Tongue (tissue), 3 donors: ENCODE measurements at places on chromosomes 4 and X. TPM values are rescaled to one million over a fixed set of nuclear protein-coding genes. Genes with fewer than 3 reads are reported as not detected.

The LRRC66 gene
- 1.1 TPM for total RNA-seq

DNA sequence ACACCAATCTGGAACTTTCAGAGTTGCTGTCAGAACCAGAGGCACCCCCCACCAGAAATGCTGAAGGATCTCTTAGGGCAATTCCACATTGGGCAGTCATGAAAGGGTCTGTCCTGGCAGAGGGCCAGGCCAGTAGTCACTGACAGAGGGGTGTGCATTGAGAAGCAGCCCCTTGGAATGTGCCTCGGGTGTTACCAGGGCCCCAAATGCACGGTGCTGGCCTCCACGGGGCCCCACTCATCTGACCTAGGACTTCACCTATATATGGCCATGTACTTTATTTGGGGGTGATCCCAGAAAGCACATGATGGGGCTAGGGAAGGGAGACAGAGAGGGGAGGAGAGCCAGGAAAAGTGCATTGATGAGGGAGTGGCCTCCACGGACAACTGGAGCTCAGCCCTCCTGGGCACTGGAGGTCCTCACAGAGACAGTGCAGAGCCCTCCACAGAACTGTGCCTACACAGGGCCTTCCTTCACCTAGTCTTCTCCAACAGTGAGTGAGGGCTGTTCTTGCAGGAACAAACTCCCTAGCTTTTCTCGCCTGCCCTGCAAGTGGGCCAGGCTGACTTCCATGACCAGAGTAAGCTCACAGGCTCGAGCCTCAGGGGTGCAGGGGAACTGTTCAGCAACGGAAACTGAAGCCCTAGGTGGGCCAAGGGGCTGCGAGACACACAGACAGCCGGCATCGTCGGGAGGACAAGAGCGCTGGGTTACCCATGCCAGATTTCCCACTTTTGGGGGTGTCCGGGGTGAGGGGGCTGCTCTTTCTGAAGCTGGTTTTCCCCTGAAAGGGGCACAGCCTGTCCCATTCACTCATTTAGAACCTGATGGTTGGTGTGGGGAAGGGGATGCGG, 136.2 kb downstream of the HMX1 start:
- DNase-seq = no peak

The NHSL2 gene
- 10.2 TPM for total RNA-seq

- no peak for DNase-seq
Observed at GRCh38 chrX:13005661-13006473, 31.0 kb downstream of the TMSB4X start.

The AFM gene
- not detected for total RNA-seq

DNA sequence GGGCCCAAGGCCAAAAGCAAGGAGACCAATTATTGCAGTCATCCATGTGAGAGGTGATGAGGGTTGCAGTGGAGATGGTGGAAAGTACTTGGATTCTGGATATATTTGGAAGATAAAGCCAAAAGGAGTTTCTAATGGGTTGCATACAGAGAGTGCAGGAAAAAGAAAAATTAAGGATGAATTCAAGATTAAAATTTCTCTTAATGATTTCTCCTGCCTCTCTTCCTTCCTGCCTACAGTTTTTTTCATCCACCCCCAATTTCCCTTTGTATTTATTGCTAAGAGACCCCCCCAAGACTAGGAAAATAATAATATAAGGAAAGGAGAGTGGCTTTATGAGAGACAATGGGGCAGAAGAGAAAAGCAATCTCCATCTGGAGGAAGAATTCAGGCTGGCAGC, 8.6 kb upstream of the FGF5 start:
- no peak for DNase-seq

The HS6ST2 gene
- total RNA-seq = 29.1 TPM

GRCh38 chr4:46894826-46895225, 14.2 kb downstream of the COX7B2 start:
- no peak for DNase-seq

DNA sequence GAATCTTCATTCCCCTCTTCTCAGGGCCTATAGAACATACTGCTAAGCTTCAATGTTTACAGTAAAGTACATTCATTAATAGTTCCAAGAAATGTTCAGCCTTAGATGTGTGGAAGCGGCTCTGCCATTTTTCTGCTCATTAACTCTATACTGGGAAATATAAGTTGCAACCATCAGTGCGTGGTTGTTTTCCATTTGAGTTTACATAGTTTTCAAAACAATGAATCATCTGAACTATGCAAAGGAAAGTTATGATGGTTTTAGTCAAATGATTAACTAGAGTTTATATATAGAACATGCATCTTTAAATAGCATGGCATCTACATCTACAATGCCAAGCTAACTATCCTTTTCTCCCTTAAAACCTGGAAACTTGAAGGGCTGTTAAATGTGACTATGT, 29.6 kb downstream of the LEF1 start:
- no peak for DNase-seq

The NALF2 gene
- 0.10 TPM for total RNA-seq

DNA sequence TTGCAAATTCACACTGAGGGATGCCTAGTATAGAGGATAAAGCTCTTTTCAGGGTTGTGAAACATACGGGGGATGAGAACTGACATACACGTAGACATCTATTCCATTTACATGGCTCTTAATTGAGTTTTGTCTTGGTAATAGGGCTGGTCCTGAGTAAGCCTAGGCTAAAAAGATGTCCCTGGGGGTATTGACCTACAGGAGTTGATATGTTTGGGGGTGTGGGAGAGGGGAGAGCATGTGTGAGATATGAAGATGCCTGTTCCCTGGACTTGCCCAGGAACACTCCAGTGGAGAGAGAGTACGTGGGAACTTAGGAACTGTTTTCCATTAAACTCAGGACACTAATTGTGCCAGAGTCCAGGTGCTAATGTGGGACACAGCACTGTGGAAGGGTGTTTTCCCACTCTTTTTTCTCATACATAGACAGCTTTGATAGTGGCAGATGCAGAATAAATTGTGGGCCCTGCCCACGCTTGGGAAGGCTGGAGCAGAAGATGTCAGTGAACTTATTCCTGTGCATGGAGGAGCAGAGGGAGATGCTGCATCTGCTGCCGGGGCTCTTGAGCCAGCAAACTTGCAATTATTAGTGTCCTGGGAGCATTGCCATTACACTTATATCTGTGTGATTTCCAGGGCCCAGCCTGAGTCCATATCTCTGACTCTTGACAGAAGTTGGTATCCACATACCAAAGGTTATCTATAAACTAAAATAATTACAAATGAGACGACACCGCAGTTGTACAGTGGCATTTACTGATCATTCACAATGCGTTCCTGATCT, 20.7 kb downstream of the SYNPO2 start:
- DNase-seq = no peak

- peak; percentile 76 for DNase-seq
Observed at GRCh38 chr4:16196482-16197393, 29.5 kb downstream of the TAPT1 start.

The MAGEA9B gene
- not detected for total RNA-seq

DNA sequence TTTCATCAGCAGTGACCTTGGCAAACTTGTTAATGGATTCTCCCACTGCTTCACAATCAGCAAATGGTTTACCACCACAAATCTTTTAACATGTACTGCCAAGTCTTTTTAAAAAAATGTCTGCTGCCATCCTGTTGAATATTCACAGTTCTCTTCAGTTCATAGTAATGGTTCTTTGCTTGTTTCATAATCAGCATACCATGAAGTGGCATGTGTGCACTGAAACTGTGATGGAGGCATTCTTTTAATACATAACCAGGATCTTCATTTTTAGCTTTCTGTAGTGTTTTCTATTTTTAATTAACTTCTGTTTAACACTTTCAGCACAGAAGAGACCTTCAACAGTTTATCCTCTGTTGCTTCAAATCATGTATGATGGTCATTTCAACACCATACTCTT, 230.1 kb upstream of the ARSJ start:
- no peak for DNase-seq

The UTP3 gene
- 21.4 TPM for total RNA-seq

DNA sequence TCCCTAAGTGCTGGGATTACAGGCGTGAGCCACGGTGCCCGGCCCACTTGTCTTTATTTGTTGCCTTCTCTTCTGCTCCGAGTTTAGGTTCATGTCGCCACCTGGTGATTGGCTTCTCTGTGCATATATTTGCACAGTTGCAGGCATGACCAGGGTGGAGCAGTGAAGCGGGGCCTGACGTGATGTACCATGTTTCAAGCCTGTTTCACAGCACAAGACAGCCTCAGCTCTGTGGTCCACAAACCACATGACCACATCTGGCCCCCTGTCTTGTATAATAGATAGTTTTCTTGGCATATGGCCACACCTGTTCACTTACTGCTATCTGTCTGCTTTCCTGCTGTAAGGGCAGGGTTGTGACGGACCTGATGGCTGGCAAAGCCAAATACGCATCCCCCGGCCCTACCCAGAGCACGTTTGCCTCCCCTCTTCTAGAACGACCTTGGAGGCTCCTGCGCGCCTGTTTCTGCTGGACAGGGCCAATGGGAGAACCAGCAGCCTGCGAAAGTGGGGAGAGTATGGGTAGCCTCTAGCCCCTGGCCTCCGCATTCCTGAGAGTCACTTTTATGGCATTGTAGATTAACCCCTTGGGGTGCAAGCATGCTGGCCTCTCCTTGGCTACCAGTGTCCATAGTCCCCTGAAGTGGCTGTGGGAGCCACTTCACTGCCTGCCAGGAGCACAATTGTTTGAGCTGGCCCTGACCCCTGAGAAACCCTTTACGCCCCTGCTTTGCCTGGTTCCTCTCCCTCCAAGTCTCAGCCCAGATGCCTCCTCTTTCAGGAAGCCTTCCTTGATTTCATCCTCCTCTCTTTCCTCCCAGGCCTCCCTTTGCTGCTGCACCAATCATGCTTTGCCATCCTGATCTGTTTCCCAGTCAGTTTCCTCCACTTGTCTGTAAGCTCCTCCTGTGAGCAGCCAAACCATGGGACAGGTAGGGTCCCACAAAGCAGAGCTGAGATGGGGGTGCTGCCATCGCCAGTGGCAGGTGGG, 6.0 kb upstream of the SH3TC1 start:
- peak; percentile 77 for DNase-seq

The METAP1 gene
- 37.3 TPM for total RNA-seq

- peak; percentile 45 for DNase-seq
Observed at GRCh38 chr4:75189711-75190335, 256.9 kb downstream of the PARM1 start.

GRCh38 chrX:47283015-47283771, 50.4 kb downstream of the USP11 start:
- peak; percentile 45 for DNase-seq

DNA sequence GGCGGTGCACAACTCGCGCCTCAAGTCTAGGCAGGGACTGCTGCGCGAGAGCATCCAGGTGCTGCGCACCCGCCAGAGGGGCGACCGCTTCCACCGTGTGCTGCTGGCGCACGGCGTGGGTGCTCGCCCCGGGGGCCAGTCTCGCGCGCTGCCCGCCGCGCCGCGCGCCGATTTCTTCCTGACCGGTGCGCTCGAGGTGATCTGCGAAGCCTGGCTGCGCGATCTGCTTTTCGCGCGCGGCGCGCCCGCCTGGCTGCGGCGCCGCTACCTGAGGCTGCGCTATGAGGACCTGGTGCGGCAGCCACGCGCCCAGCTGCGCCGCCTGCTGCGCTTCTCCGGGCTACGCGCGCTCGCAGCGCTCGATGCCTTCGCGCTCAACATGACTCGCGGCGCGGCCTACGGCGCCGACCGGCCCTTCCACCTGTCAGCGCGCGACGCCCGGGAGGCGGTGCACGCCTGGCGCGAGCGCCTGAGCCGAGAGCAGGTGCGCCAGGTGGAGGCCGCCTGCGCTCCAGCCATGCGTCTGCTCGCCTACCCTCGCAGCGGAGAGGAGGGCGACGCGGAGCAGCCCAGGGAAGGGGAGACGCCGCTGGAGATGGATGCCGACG, 1.3 kb downstream of the CHST7 start:
- no peak for DNase-seq

DNA sequence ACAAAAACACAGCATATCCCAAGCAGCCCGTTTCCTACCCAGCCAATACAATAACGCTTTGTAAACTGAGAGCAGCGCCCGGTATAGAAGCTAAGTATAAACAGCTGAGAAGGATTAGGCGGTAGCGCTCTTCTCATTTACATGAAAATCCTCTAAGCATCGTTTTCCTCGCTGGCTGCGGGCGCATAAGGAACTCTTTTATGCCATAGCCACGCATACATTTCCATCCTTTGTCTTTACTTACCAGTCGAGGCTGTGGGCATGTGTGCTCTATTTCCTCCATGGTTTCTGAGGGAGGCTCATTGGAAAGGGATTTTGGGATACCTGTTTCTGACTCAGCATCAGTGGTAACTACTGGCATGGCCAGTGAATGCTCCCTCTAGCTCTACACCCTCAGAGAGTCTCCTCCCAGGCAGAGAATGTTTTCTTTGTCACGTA, 383 bp downstream of the PCYT1B start:
- peak; percentile 77 for DNase-seq

GRCh38 chr4:24169956-24170355, 280.1 kb upstream of the PPARGC1A start:
- no peak for DNase-seq

The NEUROG2 gene
- total RNA-seq = not detected

DNA sequence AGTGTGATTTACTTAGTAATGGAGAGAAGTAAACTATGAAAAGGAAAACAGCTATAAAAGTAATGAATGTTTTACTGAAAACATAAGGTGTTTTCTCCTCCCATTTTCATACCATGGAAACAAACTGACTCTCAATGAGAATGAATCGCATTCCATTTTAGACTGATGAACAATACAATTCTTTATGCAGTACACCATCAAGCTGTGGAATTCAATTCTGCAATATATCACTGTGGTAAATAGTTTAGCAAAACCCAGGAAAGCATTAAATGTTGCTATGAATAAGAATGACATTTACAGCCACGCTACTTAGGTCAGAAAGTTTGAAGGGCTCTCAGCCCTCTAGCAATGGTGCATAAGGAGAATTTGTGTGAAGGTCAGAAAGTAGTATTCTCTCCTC, 7.4 kb downstream of the DCAF8L2 start:
- DNase-seq = no peak

GRCh38 chr4:101201421-101201820, 145.9 kb downstream of the PPP3CA start:
- peak; percentile 31 for DNase-seq

DNA sequence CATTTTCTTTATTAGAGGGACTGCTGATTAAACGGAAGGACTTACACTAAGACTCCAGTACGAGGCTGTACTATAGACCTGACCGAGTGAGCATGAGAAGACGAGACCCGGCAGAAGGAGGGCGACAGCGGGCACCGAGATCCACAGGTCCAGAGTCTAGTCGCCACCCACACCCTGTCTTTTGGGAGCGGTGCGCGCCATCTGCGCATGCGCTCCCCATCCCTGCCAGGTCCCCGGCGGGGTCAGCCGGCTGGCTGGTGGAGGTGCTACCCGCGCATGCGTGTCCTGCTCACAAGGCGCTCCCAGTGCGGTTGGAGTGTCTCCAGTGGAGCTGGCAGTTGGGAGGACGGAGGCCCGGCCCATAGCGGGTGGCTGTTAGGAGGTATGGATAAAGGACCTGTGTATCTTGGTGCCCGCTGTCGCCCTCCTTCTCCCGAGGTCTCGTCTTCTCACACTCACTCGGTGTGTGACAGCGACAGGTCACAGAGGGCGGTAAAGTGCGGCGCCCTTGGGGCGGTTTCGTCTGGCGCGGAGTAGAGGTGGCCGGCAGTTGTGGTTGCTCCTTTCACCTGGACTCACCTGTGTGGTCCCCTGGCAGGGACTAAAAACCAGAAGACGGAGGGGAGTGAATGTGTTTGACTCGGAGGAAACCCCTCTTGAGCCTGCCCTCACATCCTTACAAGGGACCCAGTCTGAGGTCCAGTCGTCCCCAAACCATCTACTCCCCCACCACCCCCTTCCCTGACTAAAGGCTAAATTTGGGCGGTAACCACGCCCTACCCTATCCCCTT, 7.6 kb upstream of the HSD17B10 start:
- peak; percentile 73 for DNase-seq
